CD4-positive, alpha-beta T cell treated with Interleukin-15 for 4 hours (primary cell): ENCODE measurements at places on chromosomes 6 and 20.

DNA sequence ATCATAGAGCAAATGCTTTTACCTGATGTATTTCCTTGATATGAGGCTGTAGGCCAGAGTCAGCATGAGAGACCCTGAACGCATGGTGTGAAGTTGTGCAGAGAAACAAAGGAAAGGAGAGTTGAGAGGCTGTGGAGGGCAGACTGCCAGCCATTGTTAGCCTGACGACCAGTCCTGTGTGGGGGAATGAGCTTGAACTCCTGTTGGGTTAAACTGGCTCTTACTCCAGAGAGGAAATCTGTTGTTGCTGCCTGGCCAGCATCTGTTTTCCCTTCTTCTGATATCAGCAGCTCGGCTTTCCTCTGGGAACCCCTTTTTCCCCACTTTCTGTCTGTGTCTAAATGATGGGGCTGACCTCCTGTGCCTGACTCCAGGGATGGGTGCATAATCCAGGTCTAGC is 158.2 kb upstream of the ZFP64 start:
- no peak for DNase-seq

- DNase-seq: peak; percentile 7
These were observed 151.4 kb upstream of the LAMA2 start for GRCh38 chr6:128731249-128732165.

- no peak for DNase-seq
These were observed 158.8 kb downstream of the NKAIN2 start for GRCh38 chr6:123962508-123962907.

DNA sequence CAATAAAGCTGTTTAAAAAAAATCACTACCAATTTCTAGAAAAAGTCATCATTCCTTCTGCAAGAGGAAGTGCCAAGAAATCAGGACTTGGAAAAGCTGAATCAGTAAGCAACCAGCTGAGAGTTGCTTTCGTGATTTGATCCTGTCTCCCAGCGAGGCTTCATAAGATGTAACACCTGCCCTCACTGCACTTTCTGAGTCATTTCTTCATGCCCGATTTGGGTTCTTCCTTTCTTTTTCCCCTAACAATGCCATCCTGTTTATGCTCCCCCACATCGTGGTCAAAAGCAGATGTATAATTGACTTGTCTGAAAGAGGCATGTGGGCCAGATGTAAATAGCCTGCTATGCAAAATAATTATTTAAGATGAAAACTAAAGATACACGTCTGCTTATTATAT is 52.1 kb downstream of the RIPOR2 start:
- peak; percentile 30 for DNase-seq

- DNase-seq: no peak
These were observed 79.0 kb upstream of the OGFRL1 start for GRCh38 chr6:71209626-71210025.

DNA sequence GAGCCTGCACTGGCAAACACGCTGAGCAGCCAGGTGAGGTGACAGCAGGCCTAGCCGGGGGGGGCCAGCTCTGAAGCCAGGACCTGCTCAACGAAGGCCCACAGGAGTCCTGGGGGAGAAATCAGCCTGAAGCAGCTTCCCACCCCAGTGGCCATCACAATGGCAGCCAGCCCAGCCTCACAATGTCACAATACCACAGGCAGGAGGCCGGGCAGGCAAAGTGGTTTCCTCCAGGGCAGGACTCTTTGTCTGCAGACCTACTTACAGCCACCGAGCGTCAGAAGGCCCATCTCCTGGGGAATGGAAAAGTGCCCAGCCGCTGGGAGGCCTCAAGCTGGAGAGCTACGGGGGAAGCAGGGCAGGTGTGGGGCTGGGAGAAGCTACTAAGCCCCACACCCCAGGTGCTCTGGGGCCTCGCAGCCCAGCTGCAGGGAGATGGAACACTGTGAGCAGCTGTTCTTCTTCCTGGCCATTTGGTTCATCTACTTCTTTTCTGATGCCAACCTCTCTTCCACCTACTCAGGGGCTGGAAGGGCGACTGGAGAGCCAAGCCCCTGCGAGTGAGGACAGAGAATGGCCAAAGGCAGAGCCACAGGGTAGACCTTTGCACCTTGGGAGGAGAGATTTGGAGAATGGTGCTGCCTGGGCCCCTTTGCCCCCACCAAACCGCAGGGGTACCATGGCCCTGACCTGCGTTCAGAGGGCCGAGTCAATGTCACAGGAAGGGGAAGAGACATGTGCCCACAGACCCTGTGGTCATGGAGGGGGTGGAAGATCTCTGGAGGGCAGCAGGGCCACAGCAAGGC is 22.3 kb upstream of the AVP start:
- DNase-seq: no peak

DNA sequence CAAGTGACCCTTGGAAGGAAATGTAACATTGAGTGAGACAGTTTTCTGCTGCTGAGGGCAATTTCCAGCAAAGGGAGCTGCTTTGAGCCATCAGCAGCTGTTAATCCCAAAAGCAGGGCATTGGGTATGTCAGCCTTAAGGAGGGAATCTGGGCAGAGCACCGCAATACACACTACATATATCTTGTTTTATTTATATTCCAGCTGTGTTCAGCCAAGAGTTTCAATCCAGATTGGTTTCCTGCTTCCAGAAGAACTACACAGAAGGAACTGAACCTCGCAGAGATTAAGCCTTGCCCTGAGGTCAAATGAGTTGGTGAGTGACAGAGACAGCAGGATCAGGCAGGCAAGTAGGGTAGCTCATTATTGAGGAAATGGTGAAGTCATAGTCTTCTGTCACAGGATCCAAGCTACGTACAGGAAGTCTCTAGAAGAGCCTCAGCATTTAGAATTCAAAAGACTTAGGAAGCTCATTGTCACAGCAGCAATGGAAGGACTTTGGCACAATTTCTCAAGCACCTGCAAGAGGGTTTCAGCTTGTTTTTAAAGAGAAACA is 109.9 kb upstream of the HEY2 start:
- DNase-seq: no peak

- no peak for DNase-seq
These were observed 68.1 kb upstream of the TXNDC5 start for GRCh38 chr6:7978736-7979135.

- DNase-seq: no peak
These were observed 41.7 kb upstream of the ZBP1 start for GRCh38 chr20:57661746-57662455.

DNA sequence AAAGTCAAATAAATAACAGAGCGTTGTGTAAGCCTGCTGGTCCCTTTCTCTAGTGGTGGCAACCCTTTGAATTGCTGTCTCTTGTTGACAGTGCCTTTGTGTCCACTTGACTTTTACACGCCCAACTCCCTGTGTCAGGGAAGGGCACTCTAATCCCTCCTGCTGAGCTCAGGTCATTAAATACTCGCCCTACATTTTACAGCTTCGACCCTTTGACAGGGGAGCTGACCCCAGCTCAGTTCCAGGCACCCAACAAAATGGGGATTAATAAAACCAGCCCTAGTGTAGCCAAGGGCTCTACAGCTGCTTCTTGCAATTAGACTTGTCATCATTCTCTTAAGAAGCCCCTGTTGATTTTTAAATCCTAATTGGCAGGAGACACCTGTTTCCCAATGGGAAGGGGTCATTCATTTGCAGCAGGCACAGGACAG is 308.2 kb downstream of the EYA4 start:
- DNase-seq: no peak

- no peak for DNase-seq
These were observed 9.8 kb downstream of the PGM3 start for GRCh38 chr6:83183082-83183828.

- DNase-seq: no peak
These were observed 6.7 kb upstream of the C2 start for GRCh38 chr6:31920811-31921210.

DNA sequence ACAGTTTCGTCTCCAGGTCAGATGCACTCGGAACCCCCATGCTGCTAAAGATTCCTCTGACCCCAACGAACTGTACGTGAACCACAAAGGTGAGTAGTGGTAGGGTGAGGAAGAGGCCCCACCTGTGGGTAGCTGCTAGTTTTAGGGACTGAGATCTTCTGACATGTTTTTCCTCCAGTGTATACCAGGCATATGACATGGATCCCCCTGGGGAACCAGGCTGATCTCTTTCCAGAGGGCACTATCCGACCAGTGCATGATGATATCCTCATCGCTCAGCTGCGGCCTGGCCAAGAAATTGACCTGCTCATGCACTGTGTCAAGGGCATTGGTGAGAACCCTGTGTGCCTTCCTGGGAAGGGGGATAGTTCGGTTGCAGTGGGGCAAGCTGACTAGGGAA is 3.2 kb downstream of the POLR1C start:
- no peak for DNase-seq

DNA sequence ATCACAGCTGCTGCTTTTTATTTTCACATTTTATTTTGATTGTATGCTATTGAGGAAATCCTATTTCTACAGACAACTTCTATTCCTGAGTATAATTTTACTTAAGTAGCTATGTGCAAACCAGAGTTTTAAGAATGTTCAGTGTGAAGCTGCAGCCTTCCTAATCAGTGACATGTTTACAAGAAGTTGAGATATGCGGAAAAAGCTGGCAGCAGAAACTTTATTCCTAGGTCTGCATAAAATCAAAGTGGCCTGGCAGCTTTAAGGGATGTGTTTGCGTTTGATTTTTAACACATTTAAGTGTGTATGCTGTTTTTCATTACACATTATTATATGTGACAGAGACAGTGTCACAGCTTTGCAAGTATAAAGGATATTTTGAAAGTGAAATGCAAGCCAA is 26.3 kb downstream of the MAPK14 start:
- DNase-seq: no peak

DNA sequence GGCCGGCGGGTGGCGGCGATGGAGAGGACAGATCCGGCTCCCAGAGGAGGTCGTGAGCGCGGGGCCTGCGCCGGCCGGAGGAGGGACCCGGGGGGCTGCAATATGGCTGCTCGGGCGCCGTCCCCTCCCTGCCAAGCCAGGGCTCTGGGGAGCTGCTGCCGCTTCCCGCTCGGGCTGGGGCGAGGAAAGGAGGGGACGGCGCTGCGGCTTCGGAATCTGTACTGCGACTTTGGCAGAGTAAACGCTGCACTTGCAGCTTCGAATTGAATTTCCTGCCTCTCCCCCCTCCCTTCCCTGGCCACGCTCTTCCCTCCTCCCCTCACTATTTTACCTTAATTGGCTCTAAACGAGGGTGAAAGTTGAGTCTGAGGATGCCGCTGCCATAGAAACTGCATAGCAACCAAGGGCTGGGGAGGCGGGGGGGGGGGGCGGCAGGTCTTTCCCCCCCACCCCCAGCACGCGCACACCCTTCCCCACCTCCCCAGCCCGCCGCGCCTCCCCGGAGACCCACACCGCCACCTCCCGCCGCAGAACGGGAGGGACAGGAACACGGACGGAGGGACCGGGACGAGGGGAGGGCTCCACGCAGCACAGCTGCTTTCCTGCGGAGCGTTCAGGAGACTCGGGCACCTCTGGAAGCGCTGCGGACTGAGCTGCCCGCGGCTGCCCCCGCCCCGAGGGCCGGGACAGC is 93.9 kb downstream of the RNASET2 start:
- DNase-seq: peak; percentile 34
